ENCODE measurements at places on chromosomes 5 and 9. TPM values are rescaled to one million over a fixed set of nuclear protein-coding genes. Genes with fewer than 3 reads are reported as not detected.
A peak's percentile ranks its signal among the peaks of the same experiment; 100 is the strongest.

The TMEM8B gene
- total RNA-seq: 23.5 TPM

DNA sequence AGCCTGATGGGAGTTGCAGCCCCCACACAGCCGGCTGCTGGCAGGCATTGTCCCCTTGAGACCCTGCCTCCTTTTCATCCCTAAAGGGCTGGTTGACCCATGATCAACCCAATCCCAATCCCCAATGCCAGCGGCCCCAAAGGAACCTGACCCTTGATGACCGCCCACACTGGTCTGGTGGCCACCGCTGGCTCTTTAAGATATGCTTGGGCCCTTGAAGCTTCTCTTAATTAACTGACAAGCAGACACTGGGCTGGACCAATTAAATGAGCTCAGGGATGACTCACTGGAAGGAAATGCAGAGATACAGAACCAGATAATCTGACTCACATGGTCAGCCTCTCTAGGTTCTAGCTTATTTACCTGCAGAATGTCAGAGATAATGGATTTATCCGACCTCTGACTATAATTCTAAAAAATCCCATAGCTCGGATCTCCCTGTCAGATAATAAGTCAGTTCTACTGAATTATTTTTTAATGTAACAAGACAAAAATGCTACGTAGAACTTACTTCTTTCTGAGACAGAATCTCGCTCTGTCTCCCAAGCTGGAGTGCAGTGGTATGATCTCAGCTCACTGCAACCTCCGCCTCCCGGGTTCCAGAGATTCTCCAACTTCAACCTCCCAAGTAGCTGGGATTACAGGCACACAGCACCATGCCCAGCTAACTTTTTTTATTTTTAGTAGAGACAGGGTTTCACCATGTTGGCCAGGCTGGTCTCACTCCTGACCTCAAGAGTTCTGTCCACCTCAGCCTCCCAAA lies 11.1 kb upstream of the MLANA start:
- no peaks in the 10 kb centered on the region for H3K4me1 ChIP-seq
- H3K27me3 ChIP-seq: no peaks in the 10 kb centered on the region
- peak; percentile 69 for DNase-seq
- H3K36me3 ChIP-seq: no peaks in the 10 kb centered on the region
- H3K27ac ChIP-seq: no peak overlapping the region

- H3K4me3 ChIP-seq: no peak overlapping the region
- DNase-seq: no peak
- no peaks in the 10 kb centered on the region for H3K36me3 ChIP-seq
- H3K27me3 ChIP-seq: no peaks in the 10 kb centered on the region
- H3K4me1 ChIP-seq: no peaks in the 10 kb centered on the region
These were observed 379.2 kb downstream of the CTNND2 start for GRCh38 chr5:11525020-11525419.

The SPINK6 gene
- not detected for total RNA-seq

The ENTR1 gene
- 92.5 TPM for total RNA-seq

DNA sequence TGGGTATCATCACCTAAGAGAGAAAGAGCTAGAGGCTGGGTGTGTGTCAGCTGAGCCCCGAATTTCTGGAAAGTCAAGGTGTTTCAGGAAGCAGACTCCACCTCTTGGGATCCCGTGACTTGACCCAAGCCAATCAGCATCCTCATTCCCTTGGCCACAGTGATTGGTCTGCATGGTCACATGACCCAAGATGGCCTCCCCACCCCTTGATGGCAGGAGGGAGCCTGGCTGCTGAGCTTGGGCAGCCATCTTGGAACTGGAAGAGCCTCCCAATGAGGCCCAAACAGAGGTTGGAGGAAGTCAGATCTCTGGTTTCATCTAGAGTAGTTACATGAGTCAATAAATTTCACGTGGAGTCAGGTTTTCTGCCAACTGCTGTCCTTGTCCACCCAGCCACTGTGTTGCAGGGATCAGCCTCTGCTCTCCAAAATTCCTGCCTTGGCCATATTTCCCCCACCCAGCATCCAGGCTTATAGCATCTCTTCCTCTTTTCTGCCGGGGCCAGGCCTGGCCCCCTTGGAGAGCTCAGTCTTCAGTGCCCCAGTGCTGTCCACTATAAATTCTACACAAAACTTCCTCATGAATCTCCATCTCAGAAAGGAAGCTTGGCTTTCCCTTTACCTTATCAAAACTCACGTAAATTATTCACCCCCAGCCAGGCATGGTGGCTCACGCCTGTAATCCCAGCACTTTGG lies 17.2 kb upstream of the SUSD3 start:
- H3K27ac ChIP-seq: no peak overlapping the region
- H3K27me3 ChIP-seq: no peaks in the 10 kb centered on the region
- DNase-seq: no peak
- no peak overlapping the region for H3K4me3 ChIP-seq
- H3K36me3 ChIP-seq: no peaks in the 10 kb centered on the region

DNA sequence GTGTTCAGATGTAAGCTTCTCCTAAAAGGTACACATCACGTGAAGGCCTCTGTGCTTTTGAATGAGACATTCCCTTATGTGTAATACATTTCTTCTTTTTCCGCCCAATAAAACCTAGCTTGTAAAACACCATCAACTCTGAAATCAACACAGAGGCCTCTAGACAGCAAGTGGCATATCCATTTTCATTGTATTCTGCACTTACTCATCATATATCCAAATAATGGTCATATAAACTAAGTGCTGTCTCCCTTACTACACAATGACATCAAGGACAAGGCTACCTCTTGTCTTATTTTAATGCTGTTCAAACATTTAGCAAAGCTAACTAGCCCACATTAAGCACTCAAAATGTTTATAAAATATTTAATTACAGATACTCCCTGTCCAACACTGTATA lies 108.5 kb downstream of the ELAVL2 start:
- no peak overlapping the region for H3K27ac ChIP-seq
- no peaks in the 10 kb centered on the region for H3K4me1 ChIP-seq
- no peaks in the 10 kb centered on the region for H3K27me3 ChIP-seq
- no peak overlapping the region for H3K4me3 ChIP-seq
- H3K36me3 ChIP-seq: no peaks in the 10 kb centered on the region
- no peak for DNase-seq

DNA sequence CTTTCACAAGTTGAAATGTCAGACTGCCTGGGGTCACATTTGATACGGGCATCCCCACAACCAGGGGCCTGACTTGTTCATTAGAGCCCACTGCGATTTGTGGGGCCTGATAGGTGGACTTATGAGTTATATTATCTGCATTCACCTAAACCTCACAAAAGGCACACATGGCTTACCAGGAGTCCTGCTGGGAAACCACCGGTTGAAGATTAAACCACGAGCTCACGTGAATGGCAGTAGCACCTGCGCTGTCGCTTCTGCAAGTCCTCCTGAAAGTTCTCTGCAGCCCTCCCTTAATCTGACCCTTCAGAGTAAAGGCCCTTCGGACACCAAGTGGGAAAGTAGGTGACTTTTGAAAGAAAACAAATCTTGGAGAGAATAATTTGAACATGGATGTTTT lies 68.9 kb downstream of the PPIC start:
- no peaks in the 10 kb centered on the region for H3K27me3 ChIP-seq
- H3K4me3 ChIP-seq: no peak overlapping the region
- no peak overlapping the region for H3K27ac ChIP-seq
- H3K36me3 ChIP-seq: no peaks in the 10 kb centered on the region
- peaks cover 7% of the 10 kb centered on the region for H3K4me1 ChIP-seq
- no peak for DNase-seq

The PCDHGB4 gene
- total RNA-seq: 10.4 TPM

GRCh38 chr5:1909346-1909985 lies 26.7 kb upstream of the IRX4 start:
- H3K27me3 ChIP-seq: no peaks in the 10 kb centered on the region
- peak; percentile 15 for DNase-seq
- no peaks in the 10 kb centered on the region for H3K4me1 ChIP-seq
- H3K27ac ChIP-seq: no peak overlapping the region

The PCDHA1 gene
- 0.26 TPM for total RNA-seq

DNA sequence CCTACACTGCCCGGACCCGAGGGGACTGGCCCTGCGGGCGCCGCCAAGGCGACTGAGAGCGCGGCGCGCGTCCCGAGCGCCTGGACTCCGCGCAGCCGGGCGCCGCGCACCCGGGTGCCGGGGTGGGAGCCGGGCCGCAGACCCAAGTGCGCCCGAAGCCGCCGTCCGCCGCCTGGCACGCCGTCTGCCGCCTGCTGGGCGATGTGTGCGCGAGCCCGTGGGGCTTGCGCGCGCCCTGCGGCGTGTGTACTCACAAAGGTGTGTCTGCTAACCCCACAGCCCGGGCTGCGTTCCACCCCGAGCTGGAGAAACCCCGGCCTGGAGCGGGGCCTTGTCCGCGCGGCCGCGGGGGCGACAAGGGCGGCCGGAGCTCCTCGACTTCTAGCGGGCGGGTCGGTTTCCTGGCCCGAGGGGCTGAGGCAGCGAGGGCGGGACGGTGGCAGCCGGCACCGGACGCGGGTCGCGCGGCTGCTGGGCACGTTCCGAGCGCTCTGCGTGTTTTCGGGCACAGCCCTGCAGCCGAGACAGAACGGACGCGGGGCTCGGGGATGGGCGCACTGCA lies 1.1 kb upstream of the ZSWIM6 start:
- DNase-seq: peak; percentile 83
- peaks cover 7% of the 10 kb centered on the region for H3K4me1 ChIP-seq
- H3K27ac ChIP-seq: peak overlapping the region; percentile 97
- peak overlapping the region; percentile 80 for H3K4me3 ChIP-seq

- H3K4me1 ChIP-seq: peaks cover 11% of the 10 kb centered on the region
- H3K36me3 ChIP-seq: peaks cover 15% of the 10 kb centered on the region
- H3K27ac ChIP-seq: no peak overlapping the region
These were observed 36.8 kb downstream of the PIP5K1B start for GRCh38 chr9:68741704-68742332.

The CDH6 gene
- 1.1 TPM for total RNA-seq
